ENCODE measurements at places on chromosomes 16 and 17.

- DNase-seq: no peak
Observed at GRCh38 chr17:31431852-31432658, 40.6 kb downstream of the RAB11FIP4 start.

DNA sequence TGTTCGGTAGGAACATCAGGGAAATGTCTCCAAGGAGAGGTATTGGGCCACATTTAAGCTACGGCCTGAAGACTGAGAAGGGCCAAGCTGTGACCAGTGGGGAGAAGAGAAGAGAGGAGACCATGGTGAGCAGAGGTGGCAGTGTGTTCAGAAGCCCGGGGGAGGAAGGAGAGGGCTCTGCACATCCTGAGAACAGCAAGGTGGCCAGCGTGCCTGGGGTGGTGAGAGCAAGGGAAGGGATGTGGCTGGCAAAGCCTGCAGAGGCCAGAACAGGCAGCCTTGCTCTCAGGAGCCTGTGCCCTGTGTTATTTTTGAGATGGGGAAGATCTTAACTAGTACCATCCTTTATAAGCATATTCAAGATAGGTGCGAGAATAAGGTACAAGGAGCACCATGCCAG, 933.5 kb upstream of the EEF2KMT start:
- no peak for DNase-seq

DNA sequence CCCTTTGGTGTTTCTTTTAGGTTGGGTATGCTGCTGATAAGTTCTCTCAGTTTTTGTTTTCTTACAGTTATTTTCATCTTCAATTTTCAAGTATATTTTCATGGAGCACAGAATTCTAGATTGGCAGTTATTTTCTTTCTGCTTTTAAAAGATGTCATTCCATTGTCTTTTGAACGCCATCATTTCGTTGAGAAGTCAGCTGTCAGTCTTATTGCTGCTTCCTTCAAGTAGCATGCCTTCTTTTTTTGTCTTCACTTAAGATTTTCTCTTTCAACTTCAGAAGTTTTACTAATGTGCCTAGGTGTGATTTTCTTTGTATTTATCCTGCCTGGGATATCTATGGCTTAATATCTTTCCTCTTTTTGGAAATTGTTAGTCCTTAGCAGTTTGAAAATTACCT, 262.2 kb upstream of the PMFBP1 start:
- DNase-seq: no peak

- no peak for DNase-seq
Observed at GRCh38 chr17:68570526-68570925, 30.6 kb downstream of the FAM20A start.

DNA sequence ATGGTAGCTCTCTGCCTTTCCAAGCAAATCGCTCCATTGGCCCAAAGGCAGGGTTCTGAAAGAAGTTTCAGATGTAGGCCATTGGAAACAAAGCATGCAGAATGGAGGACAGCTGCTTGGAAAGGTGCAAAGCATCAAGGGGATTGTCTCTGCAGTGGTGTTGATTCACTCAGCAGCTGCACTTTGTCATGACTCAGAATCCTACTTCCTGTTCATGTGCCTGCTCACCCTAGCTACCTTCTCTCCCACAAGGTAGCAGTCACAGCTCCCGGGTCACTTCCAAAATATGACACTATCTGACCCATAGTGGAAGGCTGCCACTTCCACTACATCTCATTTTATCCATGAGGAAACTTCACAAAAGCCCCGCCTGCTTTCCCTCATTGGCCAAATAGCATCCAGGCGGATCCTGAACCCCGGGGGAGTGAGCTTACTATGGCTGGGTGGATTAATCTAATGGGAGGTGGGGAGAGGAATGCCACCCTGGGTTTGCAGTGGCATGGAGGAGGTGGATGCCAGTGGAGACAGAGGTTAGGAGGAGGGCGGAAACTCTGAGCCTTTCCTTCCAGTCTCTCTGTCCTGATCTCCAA, 74.7 kb upstream of the NKD1 start:
- peak; percentile 38 for DNase-seq

GRCh38 chr16:56122251-56122650, 69.0 kb upstream of the GNAO1 start:
- no peak for DNase-seq

- DNase-seq: no peak
Observed at GRCh38 chr17:20114466-20114865, 105.3 kb downstream of the SPECC1 start.

- DNase-seq: no peak
Observed at GRCh38 chr16:88426018-88426417, 27.1 kb upstream of the ZFPM1 start.

- no peak for DNase-seq
Observed at GRCh38 chr17:61400066-61400716, 548 bp downstream of the TBX2 start.

- DNase-seq: no peak
Observed at GRCh38 chr16:62224646-62225209, 188.5 kb upstream of the CDH8 start.

GRCh38 chr17:47281216-47281615, 27.6 kb downstream of the ITGB3 start:
- DNase-seq: no peak

- DNase-seq: peak; percentile 89
Observed at GRCh38 chr16:67311607-67312488, 14.7 kb downstream of the KCTD19 start.

GRCh38 chr16:10405386-10405939, 19.6 kb downstream of the ATF7IP2 start:
- no peak for DNase-seq

GRCh38 chr17:66629762-66630161, 205.2 kb upstream of the CACNG5 start:
- no peak for DNase-seq

DNA sequence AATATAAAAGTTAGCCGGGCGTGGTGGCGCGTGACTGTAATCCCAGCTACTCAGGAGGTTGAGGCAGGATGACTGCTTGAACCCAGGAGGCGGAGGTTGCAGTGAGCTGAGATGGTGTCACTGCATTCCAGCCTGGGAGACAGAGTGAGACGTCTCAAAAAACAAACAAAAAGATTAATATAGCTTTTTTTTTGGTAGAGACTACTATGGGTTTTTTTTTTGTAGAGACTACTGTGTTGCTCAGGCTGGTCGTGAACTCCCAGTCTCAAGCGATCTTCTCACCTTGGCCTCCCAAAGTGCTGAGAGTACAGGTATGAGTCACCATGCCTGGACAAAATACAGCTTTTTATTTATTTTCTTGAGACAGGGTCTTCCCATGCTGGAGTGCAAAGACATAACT, 20.2 kb downstream of the ZNRF1 start:
- no peak for DNase-seq

- no peak for DNase-seq
Observed at GRCh38 chr16:15822957-15823356, 33.9 kb downstream of the MYH11 start.

DNA sequence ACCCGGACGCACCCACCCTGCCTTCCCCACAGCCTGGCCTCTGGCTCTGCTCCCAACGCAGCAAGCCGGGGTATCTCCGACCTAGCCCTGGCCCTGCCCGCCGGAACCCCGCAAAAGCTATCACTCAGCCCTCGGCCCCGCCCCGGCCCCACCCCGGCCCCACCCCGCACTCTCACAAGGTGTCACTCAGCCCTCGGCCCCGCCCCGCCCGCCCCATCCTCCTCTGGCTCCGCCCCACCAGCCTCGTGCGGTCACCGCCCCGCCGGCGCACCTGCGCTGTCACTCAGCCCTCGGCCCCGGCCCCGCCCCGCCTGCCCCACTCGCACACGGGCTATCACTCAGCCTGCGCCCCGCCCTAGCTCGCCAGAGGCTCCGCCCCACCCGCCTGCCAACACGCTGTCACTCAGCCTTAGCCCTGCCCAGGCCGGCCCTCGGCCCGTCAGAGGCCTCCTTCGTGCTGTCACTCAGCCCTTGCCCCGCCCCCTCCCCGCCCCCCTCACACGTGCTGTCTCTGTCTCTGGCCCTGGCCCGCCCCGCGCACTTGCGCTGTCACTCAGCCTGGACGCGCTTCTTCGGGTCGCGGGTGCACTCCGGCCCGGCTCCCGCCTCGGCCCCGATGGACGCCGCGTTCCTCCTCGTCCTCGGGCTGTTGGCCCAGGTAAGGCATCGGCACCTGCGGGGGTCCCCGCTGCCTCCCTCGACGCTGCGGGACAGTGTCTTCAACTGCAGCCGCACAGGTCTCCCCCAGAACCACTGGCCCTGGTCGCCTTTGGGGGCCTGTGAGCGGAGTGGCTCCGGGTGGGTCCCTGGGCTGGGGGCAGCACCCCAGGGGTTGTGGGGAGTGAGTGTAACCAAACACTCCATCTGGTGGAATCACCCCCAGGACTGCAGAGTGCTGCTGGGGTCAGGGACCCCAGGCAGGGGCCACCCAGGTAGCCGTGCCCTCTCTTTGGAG, at the start of gene CDH15:
CDH15 (plus strand) TSS at position 533 of the 955 bp plus-strand sequence; CDS start at position 617, 84 bp downstream.
- peak; percentile 96 for DNase-seq

DNA sequence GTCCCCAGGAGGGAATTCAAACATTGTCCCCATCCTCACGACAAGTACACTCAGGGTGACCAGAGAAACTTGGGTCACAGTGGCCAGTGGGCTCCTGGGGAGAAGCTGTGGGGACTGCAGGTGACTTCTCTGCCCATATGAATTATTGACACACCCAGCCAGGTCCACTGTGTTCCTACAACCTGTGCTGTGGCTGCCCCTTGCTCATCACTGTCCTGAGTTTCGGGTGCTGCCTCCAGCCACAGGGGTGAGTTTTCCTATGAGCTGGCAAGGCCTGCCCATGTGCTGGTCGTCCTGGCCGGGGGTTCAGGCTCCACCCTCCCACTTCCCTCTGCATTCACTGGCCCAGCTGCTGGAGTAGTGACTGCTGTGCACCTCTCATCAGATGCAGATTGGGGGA, 59.0 kb upstream of the RBFOX3 start:
- no peak for DNase-seq

DNA sequence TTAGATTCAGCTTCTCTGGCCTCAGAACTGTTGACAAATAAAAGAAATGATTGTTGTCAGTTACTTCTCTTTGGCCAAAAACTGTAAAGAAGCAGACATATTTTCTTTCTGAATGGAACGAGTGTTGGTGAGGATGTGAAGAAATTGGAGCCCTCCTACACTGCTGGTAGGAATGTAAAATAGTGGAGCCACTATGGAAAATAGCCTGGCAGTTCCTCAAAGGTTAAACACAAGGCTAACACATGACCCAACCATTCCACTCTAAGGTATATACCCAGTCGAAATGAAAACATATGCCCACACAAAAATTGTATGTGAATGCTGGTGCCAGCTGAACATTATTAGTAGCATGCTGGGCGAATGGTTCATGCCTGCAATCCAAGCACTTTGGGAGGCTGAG, 14.2 kb upstream of the KRT24 start:
- no peak for DNase-seq

DNA sequence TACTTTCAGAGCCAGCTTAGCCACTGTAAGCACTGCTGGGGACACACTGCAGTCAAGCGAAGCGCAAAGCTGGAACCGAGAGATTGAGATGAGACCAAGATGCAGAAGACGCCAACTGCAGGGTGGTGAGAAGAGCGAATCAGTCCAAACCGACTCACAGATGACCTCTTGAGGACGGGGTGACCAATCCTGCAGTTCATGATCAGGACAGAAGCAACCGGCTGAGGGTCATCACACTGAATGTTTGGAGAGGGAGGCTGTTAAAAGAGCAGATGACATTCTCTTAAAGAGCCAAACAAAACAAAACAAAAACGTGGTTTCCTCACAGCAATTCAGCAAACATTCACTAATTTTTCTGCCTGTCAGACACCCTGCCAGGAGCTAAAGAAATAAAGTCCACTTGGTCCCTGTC, 8.5 kb downstream of the HASPIN start:
- no peak for DNase-seq

DNA sequence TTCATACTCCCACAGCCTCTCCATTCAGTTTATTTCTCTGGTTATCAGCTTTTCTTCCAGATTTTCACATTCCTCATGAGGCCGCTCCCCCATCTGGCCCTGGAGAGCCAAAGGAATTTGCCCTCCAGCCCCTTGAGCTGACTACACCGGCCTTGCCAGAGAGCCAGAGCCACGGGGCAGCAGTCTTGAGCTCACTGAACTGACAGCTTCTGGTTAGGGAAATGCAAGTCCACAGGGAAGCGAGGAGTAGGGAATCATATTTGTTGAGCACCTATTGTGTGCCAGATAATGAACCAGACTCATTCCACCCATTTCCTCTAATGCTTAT, 102.4 kb downstream of the ABCC12 start:
- DNase-seq: no peak

DNA sequence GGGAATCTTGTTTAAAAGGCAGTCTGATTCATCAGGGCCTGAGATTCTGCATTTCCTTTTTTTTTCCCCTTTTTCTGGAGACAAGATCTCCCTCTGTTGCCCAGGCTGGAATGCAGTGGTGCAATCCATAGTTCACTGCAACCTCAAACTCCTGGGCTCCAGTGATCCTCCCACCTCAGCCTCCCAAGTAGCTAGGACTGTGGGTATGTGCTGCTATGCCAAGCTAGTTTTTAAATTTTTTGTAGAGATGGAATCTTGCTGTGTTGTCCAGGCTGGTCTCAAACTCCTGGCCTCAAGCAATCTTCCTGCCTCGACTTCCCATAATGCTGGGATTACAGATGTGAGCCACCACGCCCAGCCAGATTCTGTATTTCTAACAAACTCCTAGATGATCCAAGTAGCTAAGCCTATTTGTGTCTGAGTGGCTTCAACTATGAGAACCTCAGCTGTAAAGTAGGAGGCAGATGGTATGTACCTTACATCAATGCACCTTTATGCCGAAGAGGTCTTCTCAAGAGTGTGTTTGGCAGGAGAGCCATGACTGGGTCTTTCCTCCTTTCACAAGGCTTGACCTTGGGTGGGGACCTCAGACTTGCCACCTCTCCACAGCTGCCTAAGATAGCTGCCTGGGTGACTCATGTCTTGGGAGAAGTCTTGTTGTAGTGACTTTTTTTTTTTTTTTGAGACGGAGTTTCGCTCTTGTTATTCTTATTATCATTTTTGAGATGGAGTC, 10.9 kb downstream of the LDAF1 start:
- no peak for DNase-seq

GRCh38 chr17:81315885-81316391, 20.8 kb upstream of the SLC38A10 start:
- no peak for DNase-seq

- DNase-seq: peak; percentile 19
Observed at GRCh38 chr16:11108466-11108805, 147.6 kb downstream of the SOCS1 start.

GRCh38 chr16:3074860-3075522, 9.6 kb downstream of the IL32 start:
- DNase-seq: peak; percentile 85

- DNase-seq: no peak
Observed at GRCh38 chr17:6162216-6162615, 92.0 kb downstream of the WSCD1 start.

GRCh38 chr16:57993438-57993837, 7.0 kb downstream of the ZNF319 start:
- DNase-seq: no peak

DNA sequence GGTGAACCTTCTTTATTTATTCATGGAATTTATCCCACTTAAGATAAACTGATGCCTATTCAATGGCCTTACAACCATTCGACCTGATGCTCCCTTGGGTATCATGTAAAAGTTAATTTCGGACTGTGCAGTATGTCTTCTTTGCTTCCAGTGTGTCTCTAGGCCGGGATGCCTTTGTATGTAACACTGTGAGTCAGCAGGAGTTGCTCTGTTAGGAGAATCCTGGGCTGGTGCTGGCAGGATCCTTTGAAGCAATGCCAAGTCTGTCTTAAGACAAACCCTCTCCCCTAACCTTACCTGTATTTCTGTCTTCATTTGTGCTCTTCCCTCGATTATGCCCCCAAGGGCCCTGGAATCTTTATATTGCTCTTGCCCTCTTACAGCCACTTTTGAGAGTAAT, 37.9 kb upstream of the ABCA8 start:
- no peak for DNase-seq

- no peak for DNase-seq
Observed at GRCh38 chr17:11997972-11998233, 628 bp upstream of the ZNF18 start.
